ENCODE measurements at places on chromosomes 7 and 10.

DNA sequence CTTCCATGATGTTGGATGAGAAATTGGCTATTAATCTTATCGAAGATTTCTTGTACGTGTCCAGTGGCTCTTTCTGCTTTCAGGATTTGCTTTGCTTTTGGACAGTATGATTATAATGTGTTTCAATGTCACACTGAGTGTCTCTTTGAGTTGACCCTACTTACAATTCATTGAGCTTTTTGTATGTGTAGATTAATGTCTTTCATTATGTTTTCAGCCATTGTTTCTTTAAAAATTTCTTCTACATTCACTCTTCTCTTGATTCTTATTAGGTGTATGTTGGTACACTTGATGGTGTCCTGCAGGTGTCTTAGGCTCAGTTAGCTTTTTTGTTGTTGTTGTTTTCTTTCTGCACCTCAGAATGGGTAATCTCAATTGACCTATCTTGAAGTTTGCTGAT, 16.6 kb downstream of the PLAC9 start:
- DNase-seq, result no peak

DNA sequence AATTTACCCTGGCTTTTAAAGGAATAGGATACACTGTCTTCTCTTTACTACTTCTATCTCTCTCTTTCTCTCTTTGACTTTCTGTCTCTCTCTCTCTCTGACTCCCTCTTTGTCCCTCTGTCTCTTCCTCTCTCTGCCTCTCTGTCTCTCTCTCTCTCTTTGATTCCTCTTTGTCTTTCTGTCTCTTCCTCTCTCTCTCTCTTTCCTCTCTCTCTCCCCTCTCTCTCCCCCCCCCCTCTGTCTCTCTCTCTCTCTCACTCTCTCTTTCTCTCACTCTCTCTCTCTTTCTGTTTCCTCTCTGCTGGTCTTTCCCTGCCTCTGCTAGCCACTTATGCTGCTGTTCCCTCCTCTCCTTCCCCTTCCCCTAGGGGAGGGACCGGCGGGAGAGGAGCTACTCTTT, 149.0 kb downstream of the LYZL1 start:
- no peak for DNase-seq

GRCh38 chr7:26166684-26167266, 14.8 kb downstream of the NFE2L3 start:
- no peak for DNase-seq

DNA sequence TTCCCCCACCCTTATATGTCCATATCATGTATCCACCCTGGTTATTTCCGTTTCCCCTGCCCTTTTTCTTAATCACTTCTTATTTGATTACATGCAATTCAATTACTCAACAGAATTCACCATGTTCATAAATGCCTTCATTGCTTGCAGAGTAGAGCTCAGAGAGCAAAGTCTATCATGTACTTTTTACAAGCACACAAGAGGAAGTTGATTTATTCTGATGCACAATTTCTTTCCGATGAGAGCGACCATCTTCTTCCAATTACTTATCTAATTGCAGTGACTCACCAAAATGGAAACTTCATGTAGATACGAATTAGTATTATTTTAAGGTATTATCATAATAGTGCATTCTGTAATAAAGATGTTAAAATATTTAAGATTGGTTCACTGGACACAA, 430.5 kb upstream of the KLF6 start:
- no peak for DNase-seq

- no peak for DNase-seq
Measured at GRCh38 chr10:19168584-19168983, 120.0 kb downstream of the MALRD1 start.

- DNase-seq, result no peak
Measured at GRCh38 chr7:145219461-145219860, 383.6 kb upstream of the TPK1 start.

DNA sequence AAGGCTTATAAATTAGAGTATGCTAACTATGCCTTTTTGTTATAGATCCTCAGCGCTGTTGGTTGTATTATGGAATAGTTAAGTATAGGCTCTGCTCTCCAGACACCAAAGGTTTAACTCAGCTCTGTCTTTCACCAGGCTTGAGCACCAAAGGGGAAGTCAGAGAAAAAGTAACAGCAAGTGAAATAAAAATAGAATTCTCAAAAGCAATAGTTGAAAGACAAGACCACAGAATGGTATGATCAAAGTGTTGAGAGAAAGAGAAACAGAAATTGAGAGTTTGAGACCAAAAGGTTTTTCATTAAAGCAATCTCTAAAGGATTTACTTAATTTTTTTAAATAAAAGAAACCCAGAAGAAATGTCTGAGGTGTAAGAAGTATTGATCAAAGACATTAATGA, 529.8 kb upstream of the C7orf33 start:
- no peak for DNase-seq

- no peak for DNase-seq
Measured at GRCh38 chr7:77320714-77321113, 95.4 kb downstream of the GSAP start.

DNA sequence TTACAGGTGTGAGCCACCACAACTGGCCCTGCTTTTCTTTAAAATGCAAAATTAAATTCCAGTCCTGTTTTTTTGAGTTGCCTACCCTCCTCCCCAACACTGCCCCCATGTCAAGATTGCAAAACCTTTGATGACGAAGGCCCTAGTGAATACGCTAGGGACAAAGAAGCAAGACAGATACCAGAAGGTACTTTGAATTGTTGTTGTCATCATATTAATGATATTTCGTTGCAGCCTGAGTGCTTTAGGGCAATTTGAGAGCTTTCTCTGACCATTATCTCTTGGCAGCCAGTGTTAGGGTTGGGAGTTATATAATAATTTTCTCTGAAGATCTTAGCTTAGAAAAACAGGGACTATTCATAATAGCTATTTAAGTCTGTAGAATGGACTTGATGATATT, 7.1 kb downstream of the CCSER2 start:
- no peak for DNase-seq

GRCh38 chr7:100888291-100888987, 1.1 kb downstream of the UFSP1 start:
- no peak for DNase-seq

- no peak for DNase-seq
Measured at GRCh38 chr10:3908183-3908582, 123.2 kb upstream of the KLF6 start.

GRCh38 chr10:112346774-112347173, 27.1 kb upstream of the ACSL5 start:
- DNase-seq, result no peak

DNA sequence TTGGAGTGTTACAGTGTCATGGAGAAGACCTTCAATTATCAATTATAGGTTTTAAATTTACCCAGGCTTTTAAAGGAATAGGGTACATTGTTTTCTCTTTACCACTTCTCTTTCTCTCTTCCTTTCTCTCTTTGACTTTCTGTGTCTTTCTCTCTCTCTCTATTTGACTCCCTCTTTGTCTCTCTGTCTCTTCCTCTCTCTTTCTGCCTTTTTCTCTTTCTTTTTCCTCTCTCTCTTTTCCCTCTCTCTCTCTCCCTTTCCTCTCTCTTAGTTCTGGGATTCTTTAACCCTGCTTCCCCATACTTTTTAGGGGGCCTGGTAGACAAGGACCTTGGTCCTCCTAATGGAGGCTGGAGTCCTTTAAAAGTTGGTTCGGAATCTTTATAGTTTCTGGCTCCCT, 15.9 kb upstream of the GHITM start:
- DNase-seq, result no peak

GRCh38 chr10:129761197-129761972, 202.7 kb downstream of the EBF3 start:
- DNase-seq, result no peak

DNA sequence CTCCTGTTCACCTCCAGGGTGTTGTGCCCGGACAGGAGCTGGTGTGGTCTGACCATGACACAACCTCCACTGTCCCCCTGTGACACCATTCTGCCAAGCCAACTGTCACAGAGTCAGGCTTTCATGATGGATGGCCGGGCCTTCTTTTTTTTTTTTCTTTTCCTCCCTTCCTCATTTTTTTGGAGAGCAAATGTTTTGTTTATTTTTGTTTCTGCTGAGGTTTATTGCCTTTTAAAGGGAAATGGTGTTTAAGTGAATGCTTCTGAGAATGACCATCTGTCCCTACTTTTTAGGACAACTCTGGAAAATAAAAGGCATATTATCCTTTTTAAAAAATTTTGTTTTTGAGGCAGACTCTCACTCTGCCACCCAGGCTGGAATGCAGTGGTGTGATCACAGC, 115.1 kb upstream of the NPS start:
- DNase-seq, result peak; percentile 38

GRCh38 chr10:131647789-131648188, 253.0 kb upstream of the PPP2R2D start:
- DNase-seq, result no peak

DNA sequence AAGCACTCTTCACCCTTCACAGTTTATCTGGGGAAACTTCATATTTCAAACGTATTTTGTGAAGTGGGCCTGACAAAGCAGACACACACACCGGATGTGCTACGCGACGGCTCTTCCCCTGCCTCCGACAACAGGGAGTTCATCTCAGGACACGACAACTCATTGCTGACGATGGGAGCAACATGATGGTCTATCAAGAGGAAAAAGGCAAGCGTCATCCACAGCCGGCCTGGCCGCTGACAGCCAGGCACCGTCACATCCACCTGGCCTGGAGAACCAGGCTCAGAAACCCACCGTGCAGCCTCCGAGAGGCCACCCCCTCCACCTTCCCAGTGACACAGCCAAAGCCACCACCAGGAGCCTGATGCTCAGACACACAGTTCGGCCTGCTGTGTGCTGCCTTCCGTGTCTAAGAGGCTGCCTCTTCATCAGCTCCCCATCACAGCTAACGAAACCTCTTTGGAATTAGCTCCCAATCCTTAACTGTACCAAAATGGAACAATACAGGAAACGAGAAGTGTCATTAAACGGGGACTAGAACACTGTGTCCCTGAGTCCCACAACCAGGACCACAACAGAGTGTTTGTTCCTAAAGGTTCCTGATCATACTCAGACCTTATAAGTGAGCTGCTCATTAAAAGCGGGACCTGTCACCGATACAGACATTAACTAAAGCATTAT, 76.7 kb downstream of the SFMBT2 start:
- no peak for DNase-seq

GRCh38 chr7:51324206-51324898, 7.7 kb upstream of the COBL start:
- no peak for DNase-seq

DNA sequence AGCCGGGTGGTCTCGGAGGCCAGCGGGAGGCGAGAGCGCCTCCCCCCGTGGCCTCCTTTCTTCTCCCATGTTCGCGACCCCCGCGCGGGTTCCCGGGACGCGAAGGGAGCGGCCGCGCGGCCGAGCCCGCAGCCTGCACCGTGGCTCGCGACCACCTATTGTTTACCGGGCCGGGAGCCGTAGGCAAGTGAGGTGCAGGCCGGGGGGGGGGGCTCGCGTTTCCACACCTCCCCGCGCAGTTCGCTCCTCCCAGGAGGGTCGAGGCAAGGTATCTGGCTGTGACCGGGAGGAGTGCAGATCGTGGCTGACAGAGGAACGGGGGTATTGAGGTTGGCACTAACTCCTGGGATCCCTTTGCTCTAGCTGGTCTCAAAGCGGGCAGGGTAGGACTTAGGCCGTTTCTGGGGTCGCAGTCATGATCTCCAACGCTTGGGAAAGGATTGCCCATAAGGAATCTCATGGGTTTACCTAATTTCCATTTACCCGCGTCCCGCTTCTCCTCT, 734 bp downstream of the PTPN12 start:
- DNase-seq, result peak; percentile 49

- peak; percentile 44 for DNase-seq
Measured at GRCh38 chr10:34732926-34733325, 82.2 kb downstream of the PARD3 start.

GRCh38 chr10:77664008-77664407, 26.4 kb upstream of the KCNMA1 start:
- DNase-seq, result no peak

- no peak for DNase-seq
Measured at GRCh38 chr7:142857625-142858024, 2.7 kb downstream of the EPHB6 start.

DNA sequence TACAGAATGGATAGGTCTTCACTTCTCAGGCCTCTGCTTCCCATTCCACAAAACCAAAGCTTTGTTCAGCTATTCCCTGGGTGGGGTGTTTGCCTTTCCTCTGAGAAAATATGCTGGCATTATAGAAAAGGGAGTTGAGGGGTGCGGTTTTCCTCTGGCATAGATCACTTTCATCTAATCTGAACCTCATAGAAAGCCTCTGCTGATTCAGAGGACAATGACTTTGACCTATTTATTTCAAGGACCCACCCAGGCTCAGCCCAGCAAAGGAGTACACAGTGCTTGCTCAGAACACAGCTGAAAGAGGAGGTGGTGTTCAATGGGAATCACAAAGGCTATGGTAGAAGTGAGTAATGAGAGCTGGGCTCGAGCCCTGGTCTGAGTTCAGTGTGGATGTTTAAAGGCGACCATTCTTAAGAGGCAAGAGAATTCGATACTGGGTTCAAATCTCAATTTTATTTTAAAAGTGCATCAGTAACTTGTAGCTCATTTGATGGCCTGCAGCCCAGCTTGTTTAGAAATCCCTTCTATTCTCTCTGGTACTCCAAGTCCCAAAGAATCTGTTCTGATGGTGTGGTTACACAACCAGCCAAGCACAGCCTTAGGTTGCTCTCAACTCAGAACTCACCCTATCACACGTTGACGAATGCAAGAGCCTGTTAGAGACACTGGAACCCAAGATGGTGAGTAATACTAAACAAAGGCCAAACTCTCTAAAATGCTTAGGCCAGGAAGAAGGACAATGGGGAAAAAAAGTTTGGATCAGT, 1012.8 kb downstream of the LRMDA start:
- DNase-seq, result no peak

- peak; percentile 9 for DNase-seq
Measured at GRCh38 chr10:3708852-3709251, 76.2 kb downstream of the KLF6 start.

GRCh38 chr7:121371367-121371766, 24.7 kb downstream of the FAM3C start:
- DNase-seq, result no peak

DNA sequence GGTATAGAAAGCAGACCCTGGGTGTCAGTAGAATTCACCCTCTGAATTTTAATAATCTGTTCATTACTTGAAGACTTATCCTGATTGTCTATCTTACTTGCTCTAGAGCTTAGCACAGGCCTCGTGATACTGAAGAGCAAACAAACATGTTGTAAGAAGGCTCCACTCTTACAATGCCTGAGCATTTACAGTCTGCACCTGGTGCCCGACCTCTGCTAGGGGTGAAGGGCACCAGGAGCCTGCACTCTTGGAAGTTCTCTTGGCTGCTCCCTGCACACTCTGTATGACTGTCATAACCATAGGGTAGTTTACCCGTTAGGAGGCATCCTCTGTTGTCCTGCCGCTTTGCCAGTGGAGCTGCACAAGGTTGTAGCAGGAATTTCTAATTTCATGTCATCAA, 91.3 kb upstream of the NPY start:
- DNase-seq, result no peak

DNA sequence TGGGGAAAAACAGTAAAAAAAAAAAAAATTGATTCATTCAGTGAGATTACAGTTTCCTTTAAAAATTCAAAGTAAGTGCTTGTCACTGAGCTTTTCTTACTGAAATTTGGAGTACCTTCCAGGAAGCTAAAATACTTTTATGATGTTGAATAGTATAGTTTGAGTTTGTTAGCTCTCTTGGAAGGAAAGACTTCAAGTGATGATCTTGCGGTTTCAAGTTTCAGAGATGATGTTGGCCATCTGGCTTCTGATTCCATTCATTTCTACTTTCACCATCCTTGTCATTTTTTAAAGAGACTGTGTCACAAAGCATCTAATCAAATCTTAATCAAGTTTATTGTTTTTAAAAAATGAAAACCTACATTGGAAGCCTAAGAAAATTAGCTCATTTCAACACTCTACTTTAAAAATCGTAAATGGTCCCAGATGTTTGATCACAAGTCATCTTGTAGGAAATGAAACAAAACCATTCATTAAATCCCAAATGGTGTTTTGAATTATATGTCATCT, 4.9 kb upstream of the HERPUD2 start:
- no peak for DNase-seq

- no peak for DNase-seq
Measured at GRCh38 chr7:32253299-32253698, 183.1 kb upstream of the PDE1C start.
